ENCODE measurements at places on chromosomes 11 and 22. TPM values are rescaled to one million over a fixed set of nuclear protein-coding genes. Genes with fewer than 3 reads are reported as not detected.

DNA sequence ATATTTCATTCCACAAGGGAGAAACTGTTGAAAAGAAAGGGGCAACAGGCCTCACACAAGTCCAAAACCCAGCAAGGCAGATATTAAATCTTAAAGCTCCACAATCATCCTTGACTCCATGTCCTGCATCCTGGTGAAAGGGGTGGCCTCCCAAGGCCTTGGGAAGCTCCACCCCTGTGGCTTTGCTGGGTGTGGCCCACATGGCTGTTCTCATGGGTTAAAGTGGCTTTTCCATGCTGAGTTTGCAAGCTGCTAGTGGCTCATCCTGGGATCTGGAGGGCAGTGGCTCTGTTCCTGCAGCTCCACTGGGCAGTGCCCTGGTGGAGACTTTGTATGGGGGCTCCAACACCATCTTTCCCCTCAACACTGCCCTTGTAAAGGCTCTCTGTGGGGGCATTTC is 106.4 kb downstream of the CTNND1 start:
- no peak for DNase-seq

DNA sequence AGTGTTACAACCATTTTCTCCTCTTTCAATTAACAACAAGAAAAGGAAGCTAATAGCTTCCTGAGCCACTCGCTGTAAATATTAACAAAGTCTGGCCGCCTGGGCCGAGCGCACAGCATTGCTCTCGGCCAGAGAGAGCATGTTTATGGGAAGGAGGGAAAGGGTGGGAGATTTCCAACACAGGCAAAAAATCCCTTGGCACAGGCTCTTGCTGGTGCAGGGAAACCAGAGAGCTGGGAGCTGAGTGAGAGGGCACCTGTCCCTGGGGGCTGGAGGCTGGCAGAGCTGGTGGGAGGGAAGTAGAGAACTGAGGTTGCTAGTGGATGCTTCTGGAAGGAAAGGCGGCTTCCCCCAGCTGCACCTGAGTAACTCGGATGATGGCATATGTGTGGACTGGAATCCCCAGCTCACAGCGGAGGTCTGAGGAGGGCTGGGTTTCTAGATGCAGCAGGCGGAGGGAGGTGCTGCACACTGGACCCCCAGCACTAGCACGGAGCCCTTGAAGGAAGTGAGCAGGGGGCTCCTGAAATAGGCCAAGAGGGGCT is 59.6 kb downstream of the FLRT1 start:
- DNase-seq, result no peak

- no peak for DNase-seq
Measured at GRCh38 chr11:11504071-11504470, 117.7 kb downstream of the GALNT18 start.

- no peak for DNase-seq
Measured at GRCh38 chr22:45246060-45246985, 5.6 kb upstream of the KIAA0930 start.

GRCh38 chr11:114377612-114378267 is 22.6 kb downstream of the C11orf71 start:
- no peak for DNase-seq

DNA sequence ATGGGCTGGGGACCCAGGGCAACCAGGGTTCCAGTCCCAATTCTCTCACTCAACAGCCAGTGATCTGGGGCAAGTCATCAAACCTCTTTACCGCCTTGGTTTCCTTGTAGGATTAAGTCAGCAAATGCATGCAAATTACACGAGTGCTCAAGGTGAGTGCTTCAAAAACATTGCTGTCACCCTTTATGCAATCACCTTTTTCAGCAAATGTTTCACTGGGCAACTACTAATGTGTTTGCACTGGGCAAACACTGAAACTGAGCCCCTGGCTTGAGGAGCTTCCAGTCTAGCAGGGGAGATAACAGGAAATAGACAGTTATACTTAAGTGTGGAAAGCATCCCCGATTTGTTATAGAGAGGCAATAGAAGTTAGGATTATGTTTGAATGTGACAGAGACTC is 37.7 kb upstream of the DMC1 start:
- no peak for DNase-seq

GRCh38 chr11:84899134-84899533 is 728.0 kb downstream of the DLG2 start:
- DNase-seq, result no peak

- DNase-seq, result no peak
Measured at GRCh38 chr11:58830673-58831301, 13.7 kb downstream of the GLYATL2 start.

DNA sequence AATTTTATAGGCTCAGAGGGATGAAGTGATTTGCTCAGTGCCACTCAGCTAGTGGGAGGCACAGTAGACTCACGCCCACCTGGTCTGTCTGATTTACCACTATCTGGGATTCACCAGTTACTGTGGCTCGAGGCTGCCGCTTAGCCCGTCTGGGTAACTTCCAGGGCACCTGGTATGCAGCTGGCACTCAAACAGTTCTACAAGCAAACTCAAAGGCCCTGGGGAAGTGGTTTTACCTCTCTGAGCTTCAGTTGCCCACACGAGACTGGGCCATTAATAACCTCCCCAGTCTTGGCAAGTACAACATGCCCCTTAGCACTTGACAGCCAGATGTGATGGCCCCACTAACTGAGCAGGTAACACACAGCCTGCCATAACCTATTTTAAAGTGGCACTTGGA is 2.6 kb downstream of the GDPD5 start:
- no peak for DNase-seq

DNA sequence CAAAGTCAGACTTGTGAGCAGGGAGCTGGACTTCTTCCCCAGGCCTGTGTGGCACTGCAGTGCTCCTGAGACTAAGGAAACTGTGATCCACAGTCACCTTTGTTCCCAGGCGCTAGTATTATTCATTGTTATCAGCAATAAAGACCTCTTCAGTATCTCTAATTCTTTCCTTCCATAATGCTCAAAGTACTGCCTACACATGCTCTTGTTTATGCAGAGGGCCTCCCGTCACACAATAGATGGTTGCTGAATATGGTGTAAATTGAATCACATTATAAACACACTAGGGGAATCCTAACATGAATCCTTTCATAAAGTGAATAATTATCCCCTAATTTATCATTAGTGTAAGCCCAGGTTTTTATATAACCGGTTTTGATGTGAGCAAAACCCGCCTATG is 493.3 kb downstream of the BUD13 start:
- no peak for DNase-seq

DNA sequence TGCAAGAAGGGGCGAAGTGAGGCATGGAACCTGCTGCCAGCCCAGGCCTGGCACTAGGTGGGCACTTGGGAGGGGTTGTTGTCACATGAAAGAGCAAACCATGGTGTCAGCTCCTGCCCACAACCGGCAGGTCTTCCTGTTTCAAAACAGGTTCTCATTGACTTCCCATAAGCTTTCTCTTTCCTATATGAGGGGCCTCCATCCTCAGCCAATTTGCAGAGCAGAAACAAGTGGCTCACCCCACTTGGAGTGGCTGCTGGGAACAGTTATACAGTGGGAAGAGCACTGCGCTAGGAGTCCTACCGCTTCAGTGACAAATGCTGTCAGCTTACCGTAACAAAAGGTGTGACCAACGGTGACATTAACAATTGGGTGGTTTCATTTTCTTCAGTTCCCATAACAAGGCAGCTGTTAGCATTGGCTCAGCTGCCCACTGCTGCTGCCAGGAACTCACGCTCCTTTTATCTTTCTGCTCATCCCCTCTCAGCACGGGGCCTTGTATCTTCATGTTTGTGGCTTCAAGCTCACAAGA is 10.2 kb upstream of the SSTR3 start:
- DNase-seq, result no peak

DNA sequence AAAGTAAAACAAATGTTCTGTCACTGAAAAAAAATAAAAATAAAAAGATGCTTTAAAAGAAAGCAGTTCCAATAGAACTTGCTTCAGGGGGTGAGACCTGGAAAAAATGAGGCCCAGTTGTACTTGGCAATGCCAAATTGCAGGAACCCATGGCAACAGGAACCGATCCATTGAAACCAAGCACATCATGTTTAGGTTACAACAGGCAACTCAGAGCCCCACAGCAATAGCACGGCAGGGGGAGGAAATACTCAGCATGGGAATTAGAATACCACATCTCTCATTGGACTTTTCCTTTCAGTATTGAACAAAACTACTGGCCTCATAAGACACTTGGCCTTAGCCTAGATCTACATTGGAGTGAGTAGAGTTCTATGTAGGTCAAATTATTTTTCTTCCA is 84.3 kb downstream of the MSANTD4 start:
- no peak for DNase-seq

- no peak for DNase-seq
Measured at GRCh38 chr11:3156282-3156660, 8.8 kb downstream of the OSBPL5 start.

DNA sequence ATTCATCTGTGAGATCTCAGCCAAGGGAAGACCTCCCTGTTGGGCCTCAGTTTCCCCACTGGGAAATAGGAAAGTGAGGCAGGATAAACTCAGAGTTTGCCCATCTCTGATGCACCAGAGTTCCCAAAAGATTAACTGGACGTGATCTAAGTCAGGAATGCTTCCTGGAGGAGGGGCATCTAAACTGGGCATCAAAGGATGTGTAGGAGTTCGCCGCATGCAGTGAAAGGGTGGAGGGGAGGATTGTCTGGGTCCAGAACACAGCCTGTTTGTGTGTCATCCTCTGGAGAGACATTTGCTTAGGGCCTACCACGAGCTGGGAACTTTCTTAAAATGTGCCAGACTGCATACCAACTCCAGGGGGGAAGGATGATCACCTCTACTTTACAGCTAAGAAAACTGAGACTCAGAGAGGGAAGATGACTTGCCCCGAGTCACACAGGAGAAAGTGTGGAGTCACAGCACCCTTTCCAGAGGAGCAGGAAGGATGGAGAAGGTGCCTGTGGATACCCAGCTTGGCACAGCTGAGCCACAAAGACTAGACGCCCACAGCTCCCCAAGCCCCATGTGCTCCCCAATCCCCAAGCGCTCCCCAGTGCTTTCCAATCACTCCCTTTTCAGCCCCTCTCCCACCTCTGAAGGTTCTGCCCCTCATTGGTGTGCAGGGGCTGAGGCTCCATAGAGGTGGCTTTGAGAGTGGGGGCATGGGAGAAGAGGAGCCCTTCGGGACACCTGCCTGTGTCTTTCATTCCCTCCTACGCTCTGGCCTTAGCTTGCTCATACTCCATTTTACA is 50.1 kb downstream of the MN1 start:
- no peak for DNase-seq

- no peak for DNase-seq
Measured at GRCh38 chr11:111736621-111737443, 29.4 kb downstream of the PPP2R1B start.

Gene APOL5
- total RNA-seq, result not detected

Gene KDM2A
- total RNA-seq, result 40.7 TPM

Gene KLHL35
- 0.48 TPM for total RNA-seq

Gene P4HA3
- total RNA-seq, result not detected

Gene JHY
- 2.6 TPM for total RNA-seq

Gene EHF
- total RNA-seq, result 2.3 TPM

Gene MLC1
- total RNA-seq, result 0.46 TPM

Gene FOLH1
- 0.27 TPM for total RNA-seq

Gene OR56A3
- not detected for total RNA-seq

Data from Right ventricle myocardium superior (tissue), 1 donor.